Glomerular endothelial cell (primary cell): ENCODE measurements at places on chromosomes 16 and 17.

GRCh38 chr16:81629034-81629802 lies 149.9 kb upstream of the PLCG2 start:
- DNase-seq, result no peak

GRCh38 chr16:15052747-15053476 lies 3.0 kb downstream of the NTAN1 start:
- no peak for DNase-seq

DNA sequence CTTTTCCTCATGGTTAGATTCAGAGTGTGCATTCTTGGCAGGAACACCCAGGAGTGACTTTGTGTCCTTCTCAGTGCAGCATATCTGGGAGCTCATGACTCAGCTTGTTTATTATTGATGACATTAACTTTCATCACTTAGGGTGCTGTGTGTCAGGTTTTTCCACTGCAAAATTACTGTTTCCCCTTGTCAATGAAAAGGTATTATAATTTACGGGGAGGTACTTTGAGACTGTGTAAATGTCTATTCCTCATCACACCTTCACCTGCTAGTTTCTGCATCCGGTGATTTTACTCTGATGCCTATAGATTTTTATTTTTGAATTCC lies 50.5 kb downstream of the WWP2 start:
- DNase-seq, result no peak

DNA sequence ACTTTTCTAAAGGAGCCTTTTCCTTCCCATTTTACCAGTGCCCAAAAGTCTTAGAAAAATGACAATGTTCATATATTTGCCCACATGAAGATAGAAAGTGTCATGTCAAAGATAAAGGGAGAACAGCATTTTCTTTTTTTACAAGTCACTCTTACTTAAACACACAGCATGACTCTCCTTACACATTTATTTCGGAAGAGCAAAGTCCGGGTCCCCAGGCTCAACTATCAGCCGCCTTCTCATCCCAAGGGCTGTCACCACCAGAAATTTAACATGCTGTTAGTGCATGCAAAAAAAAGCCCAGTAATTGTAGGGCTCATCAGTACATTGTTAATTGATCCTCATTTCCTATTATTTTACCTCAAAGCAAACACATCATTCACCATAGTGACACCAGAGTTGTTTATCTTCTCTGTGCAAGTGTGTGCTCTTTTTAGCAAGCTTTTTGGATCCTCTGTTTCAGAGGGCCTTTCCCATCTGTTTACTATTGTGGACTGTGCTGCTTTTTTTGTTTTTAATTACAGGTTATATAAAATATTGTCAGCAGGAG lies 560.3 kb downstream of the WWOX start:
- DNase-seq, result no peak

DNA sequence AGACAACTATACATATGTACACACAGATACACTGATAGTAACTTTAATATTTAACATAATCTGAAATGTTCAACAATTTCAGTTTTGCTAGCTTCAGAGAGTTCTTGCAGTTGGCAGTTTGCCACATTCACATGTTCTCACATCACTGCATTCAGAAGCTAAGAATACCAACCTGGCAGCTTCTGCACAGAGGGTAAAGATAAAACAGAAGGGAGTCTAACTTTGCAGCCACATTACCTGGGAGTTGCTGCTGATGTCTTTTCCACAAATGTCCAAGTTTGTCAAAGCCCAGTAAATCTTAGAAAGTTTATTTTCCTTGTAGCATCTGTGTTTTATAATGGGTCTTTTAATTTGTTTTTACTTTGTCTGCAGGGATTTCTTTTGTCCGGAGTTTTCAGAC lies 332.0 kb downstream of the BCAS3 start:
- DNase-seq, result no peak

- no peak for DNase-seq
Measured at GRCh38 chr16:51193879-51194278, 42.8 kb upstream of the SALL1 start.

DNA sequence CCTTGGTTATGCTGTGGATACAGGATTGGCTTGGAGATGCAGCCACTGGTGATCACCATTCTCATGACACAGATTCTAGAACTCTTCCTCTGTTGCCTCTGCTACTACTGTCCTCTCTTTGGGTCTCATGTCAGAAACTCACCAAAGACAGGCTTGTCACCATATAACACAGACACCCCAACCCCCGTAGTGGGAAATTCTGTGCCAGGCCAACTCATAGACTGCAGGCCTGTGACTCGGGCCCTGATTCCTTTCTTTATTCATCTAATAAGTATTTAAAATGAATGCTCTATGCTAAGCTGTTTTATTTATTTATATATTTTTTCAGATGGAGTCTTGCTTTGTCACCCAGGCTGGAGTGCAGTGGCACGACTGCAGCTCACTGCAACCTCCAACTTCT lies 9.5 kb downstream of the CYB5D2 start:
- DNase-seq, result no peak

GRCh38 chr16:31063843-31064611 lies 10.0 kb downstream of the ZNF668 start:
- no peak for DNase-seq

DNA sequence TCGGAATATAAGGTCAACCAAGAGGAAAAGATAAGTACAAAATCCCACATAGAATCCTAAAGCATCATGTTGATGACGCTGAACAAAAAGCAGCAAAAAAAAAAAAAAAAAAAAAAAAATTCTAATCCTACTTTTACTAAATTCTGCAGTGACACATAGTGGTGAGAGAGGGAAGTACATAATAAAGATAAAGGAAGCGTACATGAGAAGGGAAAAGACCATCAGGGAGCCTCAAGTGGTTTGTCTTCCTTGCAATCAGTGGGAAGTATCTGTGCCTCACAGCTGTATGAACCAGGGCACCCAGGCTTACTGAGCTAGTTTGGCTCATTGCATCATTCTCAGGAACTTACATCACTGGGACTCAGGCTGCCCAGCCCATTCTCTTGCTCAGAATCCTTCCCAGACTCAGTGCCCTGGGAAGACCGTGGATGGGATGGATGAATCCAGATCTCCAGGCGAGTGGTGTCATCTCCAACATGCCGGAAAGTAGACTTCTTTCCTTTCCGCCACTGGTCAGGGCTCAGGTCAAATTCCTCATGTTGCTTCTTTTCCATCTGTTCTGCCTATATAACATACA lies 21.2 kb downstream of the SMG6 start:
- peak; percentile 23 for DNase-seq

DNA sequence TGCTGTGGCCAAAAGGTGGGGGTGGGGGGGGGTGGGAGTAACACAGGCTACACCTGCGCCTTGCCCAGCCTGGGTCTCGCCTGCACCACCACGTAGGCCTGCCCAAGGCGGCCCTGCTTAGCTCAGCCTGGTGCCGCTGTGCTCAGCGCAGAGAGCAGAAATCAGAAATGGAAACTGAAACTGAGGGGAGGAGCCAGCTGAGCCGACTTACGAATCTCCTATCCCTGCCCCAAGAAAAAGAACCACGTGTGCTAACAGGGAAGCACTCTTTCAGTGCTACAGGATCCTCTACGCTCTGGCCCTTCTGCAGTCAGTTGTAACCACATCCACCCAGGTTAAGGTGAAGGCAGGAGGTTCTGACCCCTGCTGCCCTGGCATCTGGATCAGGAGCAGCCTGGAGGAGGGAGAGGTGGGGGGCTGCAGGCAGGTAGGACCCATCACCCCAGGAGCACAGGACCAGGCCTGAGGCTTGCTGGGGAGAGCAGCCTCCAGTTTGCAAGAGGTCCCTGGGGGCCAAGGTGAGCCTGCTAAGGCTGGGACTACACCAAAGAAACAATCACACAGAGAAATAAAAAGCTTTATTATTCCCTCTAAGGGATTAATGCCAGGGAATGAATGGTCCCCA lies at the start of gene DHX58:
Gene DHX58 (minus strand): TSS at position 163 of the 625 bp plus-strand sequence. CDS start 822 bp downstream, outside the sequence.
- DNase-seq, result no peak

- no peak for DNase-seq
Measured at GRCh38 chr16:82181461-82182185, 11.6 kb upstream of the MPHOSPH6 start.

GRCh38 chr16:87203060-87203656 lies 114.0 kb downstream of the C16orf95 start:
- no peak for DNase-seq

DNA sequence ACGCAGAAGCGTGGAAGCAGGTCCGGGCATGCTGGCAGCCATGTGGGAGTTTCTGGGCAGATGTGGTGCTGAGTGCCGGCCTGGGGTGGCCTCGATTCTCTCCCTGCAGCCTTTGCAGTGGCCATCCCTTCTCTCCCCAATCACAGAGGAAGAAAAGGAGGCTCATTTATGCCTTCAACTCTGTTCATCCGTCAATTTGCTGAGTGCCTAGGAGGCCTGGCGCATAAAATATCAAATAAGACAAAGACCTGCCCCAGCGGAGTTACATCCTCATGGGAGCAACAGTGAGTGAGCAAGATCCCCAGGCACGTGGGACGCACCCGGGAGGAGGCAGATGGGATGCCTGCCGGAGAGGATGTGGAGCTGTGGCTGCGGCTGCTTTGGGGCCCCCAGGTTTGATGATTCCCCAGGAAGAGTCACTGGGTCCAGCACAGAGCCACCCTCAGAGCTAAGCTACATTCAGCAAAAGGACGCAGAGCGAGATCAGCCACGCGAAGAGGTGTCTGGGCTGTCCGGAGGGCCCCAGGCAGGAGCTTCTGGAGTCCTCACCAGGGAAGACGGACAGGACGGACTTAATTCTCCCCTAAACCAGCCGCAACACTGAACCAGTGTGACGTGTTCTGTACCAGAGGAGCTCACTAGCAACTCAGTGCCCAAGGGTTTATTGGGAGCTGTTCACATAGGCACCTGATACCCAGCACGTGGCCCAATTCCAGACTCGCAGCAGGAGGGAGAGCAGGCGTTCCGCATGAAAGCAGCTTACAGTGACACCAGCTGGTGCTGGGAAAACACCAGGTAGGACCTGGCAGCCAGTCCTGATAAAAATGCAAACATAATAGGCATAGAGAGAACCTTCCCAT lies 11.3 kb downstream of the CA5A start:
- no peak for DNase-seq

DNA sequence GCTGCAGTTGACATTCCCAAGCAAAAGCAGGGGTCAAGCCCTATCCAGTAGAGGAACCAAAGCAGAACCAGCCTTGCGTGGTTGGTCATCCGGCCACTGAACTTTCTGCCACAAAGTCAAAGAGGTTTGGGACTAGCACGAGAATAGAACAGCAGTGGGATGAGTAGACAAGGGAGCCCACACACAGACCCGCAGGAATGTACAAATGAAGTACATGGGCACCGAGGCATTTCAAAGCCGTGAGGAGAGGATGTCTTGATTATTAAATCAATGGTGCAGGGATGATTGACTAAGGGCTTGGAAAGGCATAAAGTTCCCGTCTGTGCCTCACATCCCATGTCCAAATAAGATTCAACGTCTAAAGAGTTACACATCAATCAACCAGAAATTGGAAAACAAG lies 81.8 kb upstream of the TBC1D3K start:
- DNase-seq, result no peak

DNA sequence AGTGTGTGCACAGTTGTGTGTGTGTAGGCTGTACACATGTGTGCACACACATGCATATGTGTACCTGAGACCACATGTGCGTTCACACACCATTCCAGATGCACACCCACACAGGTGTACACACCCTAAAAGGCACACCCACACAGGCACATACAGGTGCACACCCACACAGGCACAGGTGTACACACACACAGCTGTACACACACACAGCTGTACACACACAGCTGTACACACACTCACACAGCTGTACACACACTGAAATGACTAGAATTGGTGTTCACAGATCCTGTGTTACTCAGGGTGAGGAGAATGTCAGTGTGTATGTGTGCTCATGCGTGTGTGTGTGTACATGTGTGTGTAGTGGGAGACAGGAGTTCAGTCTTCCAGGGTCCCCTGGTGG lies 15.9 kb upstream of the DOC2B start:
- no peak for DNase-seq

DNA sequence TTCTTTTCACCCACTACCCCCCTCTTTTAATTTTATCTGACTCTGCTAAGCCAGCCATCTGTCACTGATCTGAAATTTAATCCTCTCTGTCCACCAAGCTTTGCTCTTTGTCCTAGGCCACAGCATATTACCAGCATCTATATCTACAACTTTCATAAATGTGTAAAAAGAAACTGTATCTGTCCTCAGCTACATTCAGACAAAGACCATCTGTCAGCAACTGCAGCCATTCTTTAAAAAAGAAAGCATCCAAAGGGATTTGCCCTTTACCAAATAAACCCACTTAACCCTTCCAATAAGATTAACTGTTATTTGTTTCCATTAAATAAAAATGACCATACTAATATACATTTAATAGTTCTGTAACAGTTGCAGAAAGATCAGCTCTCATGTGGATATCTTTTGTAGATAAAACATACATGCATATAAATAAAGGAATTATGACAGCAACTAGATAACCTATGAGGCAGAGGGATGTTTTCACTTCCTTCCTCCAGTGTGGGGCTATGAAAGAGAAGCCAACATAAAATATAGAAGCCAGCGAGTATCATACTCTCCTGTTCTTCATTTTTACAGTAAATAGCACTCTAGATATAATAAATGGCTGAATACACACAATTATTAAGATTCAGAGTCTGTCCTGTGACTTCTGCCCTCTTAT lies 602.5 kb upstream of the SALL1 start:
- no peak for DNase-seq

- no peak for DNase-seq
Measured at GRCh38 chr16:75005697-75006096, 6.9 kb downstream of the ZNRF1 start.

- DNase-seq, result no peak
Measured at GRCh38 chr16:3281222-3281820, 2.0 kb upstream of the ZNF263 start.

DNA sequence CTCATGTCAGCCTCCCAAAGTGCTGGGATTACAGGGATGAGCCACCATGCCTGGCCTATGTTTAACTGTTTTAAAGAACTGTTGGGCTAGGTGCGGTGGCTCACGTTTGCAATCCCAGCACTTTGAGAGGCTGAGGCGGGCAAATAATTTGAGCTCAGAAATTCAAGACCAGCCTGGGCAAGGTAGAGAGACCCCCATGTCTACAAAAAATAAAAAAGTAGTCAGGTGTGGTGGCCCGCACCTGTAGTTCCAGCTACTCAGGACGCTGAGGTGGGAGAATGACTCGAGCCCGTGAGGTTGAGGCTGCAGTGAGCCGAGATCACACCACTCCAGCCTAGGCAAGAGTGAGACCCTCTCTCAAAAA lies 1.9 kb upstream of the ITGAL start:
- no peak for DNase-seq

- DNase-seq, result no peak
Measured at GRCh38 chr17:38430316-38430715, 2.1 kb downstream of the ARHGAP23 start.
